ENCODE measurements at places on chromosomes 11 and 22. TPM values are rescaled to one million over a fixed set of nuclear protein-coding genes. Genes with fewer than 3 reads are reported as not detected.

DNA sequence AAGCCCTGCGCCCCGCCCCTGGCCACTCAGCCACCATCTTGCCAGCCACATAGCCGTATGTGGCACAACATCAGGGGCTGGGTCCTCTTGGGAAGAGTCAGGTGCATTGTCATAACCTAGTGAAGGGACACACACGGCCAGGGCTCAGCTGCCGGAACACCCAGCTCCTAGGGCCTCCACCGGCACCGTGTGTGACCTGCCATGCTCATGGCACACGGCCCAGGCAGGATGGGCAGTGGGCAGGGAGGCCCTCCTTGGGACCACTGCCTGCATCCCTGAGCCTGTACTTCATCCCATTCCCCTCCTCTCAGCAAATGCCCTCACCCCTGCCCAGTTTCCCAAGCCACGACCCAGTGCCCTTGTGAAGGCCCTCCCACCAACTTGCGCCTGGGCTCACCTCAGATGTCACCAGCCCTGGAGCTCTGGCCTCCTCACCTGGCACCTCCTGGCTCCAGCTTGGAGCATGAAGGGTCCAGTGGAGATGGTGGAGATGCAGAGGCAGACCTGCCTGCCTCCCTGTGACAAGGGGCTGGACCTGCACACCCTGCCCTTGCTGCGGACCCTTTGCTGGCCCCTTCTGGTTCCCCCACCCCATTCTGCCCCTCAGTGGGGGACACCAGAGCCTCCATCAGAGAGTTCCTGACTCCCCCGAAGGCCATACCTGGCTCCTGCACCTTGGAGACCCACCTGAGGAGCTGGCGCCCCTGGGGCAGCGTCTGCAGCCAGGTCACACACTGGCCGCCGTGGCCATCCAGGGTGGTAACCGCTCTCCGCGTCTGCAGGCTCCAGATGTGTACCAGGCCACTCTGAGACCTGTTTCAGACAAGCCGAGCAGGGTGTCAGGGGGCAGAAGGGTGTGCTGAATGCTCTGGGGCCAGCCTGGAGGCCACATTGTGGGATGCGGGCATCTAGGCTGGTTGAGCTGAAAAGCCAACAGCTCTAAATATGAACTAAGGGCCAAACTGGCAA is 34.5 kb downstream of the GNB1L start:
- DNase-seq: peak; percentile 25

DNA sequence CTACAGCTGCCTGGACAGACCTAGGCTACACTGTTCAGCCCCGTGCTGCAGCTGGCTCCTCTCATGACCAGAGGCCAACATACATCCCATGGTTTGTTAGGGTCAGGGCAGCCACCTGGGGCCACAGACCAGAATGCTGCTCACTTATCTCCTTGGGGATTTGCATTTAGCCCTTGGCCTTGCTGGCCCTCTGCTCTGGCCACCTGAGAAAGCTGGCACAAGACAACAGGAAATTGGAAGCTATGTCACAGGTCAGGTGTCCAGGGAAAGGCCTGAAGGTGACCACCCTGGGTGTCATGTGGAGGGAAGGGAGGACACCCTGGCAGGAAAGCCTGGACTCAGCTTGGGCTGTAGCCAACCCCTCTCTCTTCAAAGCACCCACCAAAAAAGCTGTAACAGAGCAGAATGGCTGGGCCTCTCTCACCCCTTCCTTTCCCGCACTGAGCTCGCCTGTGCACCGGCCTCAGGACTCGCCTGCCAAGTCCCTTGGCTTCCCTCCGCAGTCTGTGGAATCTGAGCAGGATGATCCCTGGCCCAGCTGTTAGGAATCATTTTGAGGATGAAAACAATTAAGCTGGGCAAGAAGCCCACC is 86.3 kb downstream of the SNX19 start:
- no peak for DNase-seq

DNA sequence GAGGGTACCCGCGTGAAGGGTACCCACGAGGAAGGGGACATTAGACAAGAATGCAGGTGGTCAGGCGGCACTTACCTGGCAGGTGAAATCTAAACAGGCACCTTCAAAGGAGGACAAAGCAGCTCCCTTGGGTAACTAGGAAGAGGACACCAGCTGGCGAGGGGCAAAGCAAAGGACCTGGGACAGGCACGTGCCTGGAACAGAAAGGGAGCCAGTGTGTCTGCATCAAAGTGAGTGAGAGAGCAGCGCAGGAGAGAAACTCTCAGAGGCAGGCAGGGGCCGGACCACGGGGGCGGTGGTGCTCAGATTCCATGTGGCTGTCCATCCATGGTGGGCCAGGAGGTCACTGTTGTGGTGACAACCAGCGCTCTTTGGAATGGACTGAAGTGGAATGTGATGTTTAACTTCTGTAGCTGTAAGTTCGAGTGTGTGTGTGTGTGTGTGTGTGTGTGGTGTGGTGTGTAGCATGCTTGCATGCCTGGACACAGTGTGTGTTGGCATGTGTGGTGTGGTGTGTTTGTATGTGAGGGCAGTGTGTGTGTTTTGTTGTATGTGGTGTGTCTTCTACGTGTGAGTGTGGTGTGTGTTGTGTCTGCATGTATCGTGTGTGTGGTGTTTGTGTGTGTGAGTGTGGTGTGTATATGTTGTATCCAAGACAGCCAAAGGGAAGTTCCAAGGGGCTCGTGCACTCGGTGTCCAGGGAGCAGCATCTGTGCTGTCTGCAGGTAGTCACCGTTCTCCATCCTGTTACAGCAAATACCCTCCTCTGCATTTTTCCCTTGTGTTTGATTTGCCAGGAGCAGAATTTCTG is 86.4 kb downstream of the CDKN1C start:
- DNase-seq: peak; percentile 17

DNA sequence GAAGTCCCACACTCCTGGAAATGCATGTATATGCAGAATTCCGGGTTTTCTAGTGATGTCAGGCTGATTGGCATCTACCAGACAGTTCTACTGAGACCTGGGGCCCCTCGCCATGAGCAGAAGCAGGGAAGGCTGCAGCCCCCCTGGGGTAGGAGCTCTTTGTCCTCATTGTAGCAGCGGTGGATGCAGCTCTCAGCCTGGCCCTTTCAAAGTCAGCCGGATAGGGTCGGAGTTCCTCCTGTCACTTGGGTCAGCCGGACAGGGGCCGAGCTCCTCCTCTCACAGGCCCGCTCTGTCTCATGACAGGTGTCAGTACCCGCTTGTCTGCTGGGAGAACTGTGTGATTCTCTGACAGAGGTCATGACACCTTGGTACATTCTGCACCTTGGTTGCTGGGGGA is 30.0 kb downstream of the MRGPRD start:
- peak; percentile 55 for DNase-seq

DNA sequence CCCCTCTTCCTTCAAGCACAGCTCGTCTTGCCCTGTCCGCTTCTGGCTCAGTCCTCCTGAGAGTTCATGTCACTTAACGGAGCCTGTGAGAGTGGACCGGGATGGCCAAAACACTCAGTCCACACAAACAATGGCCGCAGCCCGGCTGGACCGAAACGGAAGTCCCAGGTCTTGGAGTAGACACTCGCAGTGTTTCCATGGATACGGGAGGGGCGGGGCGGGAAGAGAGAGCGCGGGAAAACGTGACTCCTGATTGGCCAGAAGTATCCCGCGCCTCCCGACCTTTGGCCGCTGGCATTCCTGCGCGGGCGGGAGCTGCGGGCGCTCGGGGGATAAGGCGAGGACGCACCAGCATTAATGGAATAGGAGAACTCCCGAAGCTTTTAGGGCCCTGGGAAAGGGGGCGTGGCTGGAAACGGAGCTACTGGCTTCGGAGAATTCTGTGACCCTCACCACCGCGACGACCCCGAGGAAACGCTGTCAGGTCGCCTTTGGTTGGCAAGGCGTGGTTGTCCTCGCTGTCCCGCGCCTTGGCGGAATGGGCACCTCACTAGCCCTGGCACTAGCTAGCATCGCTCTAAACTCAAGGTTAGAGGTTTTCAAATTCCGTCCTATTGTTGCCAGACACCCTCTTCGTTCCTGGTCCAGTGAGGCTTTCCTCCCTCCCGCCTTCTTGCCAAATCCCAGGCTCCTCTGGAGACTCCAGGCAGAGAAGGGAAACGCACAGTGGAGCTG is at the start of the genes NLRP14 and ZNF214:
Gene NLRP14 (plus strand): TSS at position 297 of the 735 bp plus-strand sequence. CDS start 18,108 bp downstream, outside the sequence.
Gene ZNF214 (minus strand): TSS at position 164 of the 735 bp plus-strand sequence. CDS start 17,511 bp downstream, outside the sequence.
- peak; percentile 98 for DNase-seq

DNA sequence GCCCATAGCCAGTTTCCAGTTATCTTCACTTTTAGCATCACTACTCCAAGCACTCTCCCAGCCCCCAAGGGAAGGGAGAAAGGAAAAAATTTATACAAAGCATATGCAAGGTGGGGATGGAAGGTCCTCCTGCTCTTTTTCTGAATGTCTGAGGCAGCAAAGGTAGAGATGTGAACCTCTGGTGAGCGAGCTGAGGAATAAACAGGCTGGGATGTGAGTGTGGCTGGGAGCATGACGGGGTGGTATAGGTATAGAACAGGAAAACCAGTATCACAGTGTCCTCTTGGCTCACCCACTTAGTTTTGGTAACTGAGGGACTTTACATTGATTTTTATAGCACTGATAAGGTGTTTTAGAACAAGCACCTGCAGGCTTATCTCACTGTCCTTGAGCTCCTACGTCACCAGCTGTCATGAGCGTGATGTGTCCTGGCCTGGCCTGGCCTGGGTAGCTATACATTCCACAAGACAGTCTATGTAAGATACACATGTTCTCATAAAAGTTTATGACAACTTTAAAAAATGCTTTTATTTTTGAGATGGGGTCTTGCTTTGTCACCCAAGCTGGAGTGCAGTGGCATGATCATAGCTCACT is 10.3 kb upstream of the POLD3 start:
- DNase-seq: no peak

DNA sequence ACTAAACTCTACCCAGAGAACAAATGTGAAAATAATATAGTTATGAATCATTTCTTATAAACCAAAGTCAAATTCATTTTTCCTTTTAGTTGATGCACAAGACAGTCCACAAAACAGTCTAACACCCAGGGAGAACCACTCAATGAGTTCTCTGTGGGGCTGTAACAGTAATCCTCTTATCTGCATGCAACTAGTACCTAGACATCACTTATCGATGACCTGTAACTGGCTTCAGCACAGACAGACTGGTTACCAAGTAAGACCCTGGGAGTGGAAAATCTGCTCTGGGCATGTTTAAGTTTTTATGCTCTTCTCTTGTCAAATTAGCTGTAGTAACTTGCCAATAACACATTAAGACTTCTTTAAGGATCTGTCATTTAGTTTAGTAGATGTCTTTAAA is 46.6 kb downstream of the PITPNB start:
- no peak for DNase-seq

GRCh38 chr11:60918939-60919265 is 4.9 kb downstream of the TMEM109 start:
- DNase-seq: no peak

DNA sequence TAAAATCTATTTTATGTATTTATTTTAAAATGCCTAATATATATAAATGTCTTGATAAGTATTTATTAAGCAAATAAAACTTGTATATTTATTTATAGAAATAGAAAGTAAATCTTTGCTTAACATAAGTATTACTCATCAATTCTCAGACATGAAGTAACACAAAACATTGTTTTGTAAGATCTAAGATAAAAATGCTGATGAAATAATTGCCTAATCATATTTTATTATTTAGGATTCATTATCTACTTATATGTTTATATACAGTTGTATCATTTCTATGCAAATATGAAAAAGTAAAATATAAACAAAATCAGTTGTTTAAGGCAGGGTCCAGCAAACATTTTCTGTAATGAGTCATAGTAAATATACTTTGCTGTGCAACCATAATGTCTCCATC is 507.8 kb upstream of the CNTN5 start:
- DNase-seq: no peak

DNA sequence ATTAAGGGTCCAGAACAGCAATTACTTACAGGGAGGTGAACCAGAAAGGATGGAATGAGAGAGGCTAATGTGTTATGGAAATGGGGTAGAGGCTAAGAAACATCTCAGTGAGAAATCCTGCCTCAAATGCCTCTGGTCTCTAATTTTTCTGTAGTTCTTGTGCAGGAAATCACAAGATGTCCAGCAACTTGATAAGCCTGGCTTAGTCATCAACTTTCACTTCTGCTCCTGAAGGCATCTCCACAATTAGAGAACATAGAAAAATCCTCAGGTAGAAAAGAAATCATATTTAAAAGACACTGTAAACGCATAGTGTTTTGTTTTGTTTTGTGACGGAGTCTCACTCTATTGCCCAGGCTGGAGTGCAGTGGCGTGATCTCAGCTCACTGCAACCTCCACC is 18.7 kb downstream of the MRGPRX4 start:
- no peak for DNase-seq

DNA sequence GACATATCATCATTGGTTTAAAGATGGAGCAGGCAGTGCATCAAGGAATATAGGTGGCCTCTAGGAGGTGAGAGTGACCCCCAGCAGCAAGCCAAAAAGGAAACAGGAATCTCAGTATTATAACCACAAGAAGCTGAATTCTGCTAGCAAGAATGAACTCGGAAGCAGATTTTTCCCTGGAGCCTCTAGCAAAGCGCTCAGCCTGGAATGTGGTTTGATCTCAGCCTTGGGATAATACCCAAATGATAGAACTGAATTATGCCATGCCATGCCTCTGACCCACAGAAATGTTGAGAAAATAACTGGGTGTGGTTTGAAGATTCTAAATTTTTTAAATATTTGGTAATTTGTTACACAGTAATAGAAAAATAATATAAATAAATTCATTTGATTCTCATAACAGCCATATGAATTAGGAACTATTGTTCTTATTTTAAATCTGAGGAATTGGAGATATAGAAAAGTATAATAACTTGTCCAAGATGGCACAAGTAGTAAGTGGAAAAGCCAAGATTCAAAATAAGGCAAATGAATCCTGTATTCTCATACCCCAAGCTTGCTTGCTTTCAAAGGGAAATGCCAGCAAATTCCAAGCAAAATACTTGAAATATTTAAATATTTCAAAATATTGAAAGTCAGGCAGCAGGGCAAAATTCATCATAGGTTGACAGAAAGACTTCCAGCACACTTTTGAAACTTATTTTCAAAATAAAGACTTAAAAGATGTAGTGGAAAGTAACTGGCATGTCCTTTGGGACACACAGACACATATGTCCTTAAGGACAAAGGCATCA is 567.4 kb downstream of the KCNA4 start:
- no peak for DNase-seq

Gene RIN1
- 5.5 TPM for total RNA-seq

Gene OR8D4
- not detected for total RNA-seq

Gene ZDHHC13
- 21.1 TPM for total RNA-seq

Gene ACER3
- 14.7 TPM for total RNA-seq

Gene LINC01488
- total RNA-seq: not detected

Gene SLC25A1
- 151 TPM for total RNA-seq

Gene SLC22A6
- total RNA-seq: not detected

Gene VPREB1
- not detected for total RNA-seq

Gene CTSC
- total RNA-seq: 359 TPM

Gene TTLL12
- total RNA-seq: 90.2 TPM
